ENCODE measurements at places on chromosomes 1 and 21.
A peak's percentile ranks its signal among the peaks of the same experiment; 100 is the strongest.

- peak; percentile 59 for DNase-seq
Observed at GRCh38 chr1:26582836-26583460, 53.4 kb downstream of the RPS6KA1 start.

GRCh38 chr1:205500240-205501233 lies 3.9 kb upstream of the CDK18 start:
- DNase-seq = no peak

- DNase-seq = no peak
Observed at GRCh38 chr1:54936791-54937190, 43.6 kb upstream of the TMEM61 start.

DNA sequence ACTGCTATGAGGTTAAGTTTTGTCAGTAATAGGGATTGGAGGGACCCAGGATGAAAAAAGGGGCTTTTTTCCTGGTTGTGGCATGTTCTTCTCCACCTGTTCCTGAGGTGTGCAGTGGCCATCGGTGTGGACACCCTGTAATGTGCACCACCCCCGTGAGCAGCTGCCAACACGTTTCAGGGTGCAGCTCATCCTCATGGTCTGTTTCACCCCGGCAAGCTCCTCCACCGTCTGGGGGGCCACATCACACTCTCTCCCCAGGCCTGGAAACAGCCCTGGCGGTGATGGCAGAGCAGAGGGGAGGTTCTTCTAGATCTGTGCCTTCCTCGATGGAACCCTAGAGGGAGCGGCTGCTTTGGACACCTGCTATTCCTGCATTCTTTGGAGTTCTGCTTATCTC lies 435.4 kb downstream of the MATN1 start:
- no peak for DNase-seq

DNA sequence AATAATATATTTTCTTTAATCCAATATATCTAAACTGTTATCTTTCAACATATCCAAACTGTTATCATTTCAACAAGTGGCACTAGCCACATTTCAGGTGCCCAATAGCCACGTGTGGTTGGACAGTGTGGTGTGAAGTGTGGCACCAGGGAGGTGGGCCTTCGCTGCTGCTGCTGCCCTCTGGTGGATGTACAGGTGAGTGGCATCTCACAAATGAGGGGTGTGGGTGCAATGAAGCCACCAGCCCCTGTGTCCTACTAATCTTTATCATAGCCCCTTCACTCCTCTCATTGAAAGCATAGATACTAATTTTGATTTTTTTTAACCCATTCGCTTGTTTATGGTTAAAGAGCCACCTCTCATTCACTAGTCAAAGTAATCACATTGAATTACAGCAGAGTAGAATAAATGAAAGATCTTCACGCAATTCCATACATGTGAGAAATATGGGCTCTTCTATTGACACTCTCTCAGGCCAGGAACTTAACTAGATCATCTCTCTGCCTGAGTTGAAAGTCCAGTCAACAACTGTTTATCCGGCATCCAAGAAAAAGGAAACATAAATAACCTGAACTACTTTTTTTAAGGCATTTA lies 499.2 kb downstream of the OMA1 start:
- no peak for DNase-seq

- DNase-seq = peak; percentile 47
Observed at GRCh38 chr1:40185951-40186864, 25.0 kb downstream of the RLF start.

DNA sequence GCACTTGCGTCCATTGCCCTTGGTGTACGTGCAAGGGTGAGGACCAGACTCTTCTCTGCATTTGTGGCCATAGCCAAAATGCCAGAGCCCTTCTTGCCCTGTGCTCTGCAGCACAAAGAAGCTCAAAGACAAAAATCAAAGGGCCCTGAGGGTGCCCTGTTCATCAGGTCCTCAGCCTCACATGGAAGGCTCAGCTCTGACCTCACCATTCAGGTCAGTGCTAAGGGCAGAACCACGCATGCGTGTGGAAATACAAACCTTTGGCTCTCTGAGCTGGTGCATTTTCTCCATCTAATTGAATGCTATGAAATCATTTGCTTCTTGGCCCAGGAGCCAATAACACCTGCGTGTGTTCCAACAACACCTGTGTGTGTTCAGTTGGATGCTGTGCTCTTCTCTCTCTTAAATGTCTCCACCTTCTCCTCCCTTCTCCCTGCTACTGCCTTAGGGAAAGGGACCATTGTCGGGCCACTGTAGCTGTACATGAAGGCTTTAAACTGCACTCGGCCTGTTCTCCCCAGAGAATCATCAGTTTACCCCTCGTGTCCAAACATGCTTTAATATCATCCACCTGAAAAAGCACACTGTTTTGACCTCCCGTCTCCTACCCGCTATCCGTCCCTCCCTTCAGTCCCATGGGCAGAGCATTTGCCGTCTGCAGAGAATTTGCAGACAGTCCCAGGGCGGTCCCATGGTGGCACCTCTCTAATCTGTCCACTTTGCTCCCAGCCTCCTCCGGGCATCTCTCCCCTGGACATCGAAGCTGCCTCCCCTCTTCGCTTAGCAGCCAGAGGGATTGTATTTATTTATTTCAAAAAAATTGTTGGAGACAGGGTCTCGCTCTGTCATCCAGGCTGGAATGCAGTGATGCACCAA lies 60.6 kb downstream of the EVA1C start:
- DNase-seq = no peak

DNA sequence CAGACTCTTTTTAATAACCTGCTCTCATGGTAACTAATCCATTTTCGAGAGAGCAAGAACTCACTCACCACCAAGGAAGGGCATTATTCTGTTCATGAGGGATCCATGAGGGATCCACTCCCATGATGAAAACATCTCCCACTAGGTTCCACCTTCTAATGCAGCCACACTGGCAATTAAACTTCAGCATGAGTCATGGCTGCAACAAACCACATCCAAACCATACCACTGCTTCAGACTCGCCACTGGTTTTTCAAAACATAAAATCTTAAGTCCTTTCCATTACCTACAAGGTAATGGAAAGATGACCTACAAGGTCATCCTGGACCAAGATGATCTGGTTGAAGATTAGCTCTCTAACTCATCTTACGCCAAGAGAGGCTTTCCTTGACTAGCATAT lies 405.1 kb downstream of the VAV3 start:
- DNase-seq = no peak

GRCh38 chr1:151756291-151756690 lies 7.0 kb downstream of the MRPL9 start:
- DNase-seq = no peak

DNA sequence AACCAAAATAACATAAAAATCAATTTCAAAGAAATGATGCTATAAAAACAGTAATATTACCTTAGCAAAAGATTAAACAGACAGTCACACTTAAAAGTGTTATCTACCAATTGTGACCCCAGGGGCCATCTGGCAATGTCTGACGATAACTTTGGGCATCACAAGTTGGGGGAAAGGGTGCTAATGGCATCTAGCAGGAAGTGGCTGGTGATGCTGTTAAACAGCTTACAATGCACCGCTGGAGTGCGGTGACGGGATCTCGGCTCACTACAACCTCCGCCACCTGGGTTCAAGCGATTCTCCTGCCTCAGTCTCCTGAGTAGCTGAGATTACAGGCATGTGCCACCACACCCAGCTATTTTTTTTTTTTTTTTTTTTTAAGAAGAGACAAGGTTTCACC lies 27.6 kb downstream of the NUP133 start:
- DNase-seq = peak; percentile 58

DNA sequence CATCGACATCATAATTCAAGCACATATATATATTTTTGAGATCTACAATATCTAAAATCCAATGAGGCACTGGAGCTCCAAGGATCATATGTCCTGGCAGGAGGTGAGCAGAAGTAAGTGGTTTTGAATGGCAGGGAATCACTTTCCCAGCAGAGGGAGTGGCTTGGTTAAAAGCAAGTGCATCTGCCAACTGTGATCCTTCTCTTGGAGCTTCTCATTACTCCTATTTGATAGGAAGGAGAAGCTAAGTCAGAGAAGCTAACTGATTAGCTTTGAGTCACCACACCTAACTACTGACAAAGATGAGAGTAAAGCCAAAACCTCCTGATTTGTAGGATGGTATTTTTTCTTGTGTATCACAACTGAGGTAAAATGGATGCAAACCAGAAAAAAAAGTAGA lies 55.0 kb downstream of the ALG14 start:
- DNase-seq = no peak
